ENCODE measurements at places on chromosomes 4 and X.

DNA sequence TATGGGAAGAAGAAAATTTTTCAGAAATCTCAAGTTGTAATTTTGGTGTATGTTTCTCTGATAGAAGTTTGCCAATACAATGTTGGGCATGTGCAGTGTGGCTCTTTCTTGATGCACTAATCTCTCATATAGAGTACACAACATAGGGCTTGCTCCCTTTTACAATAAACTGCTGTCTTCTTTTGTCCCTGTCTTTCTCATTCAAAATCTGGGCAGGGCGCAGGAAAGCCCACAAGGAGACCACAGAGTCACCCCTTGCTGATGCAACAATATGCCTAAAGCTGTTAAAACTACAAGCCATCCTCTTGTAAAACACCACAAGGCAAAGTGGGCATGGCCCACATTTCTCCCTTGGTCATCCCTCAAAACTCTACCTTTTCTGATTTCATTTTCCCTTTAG lies 63.4 kb upstream of the TBC1D9 start:
- DNase-seq: no peak

- no peak for DNase-seq
These were observed 1.1 kb upstream of the ETNPPL start for GRCh38 chr4:108763986-108764385.

GRCh38 chrX:97704881-97705280 lies 821.2 kb downstream of the RPA4 start:
- DNase-seq: no peak

DNA sequence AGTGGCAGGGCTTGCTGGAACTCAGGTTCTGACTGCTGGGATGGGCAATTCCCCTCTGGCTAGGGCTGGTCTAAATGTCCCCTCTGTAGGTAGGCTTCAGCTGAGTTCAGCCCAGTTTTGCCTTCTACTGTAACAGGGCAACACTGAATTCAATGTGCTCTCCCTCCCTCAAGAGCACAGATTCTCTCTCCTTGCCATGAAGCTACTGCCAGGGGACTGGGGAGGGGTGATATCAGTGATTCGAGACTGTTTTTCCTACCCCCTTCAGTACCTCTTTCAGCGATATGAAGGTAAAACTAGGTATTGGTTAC lies 23.4 kb upstream of the STPG2 start:
- no peak for DNase-seq

- no peak for DNase-seq
These were observed 14.3 kb upstream of the GCNA start for GRCh38 chrX:71563921-71564320.

DNA sequence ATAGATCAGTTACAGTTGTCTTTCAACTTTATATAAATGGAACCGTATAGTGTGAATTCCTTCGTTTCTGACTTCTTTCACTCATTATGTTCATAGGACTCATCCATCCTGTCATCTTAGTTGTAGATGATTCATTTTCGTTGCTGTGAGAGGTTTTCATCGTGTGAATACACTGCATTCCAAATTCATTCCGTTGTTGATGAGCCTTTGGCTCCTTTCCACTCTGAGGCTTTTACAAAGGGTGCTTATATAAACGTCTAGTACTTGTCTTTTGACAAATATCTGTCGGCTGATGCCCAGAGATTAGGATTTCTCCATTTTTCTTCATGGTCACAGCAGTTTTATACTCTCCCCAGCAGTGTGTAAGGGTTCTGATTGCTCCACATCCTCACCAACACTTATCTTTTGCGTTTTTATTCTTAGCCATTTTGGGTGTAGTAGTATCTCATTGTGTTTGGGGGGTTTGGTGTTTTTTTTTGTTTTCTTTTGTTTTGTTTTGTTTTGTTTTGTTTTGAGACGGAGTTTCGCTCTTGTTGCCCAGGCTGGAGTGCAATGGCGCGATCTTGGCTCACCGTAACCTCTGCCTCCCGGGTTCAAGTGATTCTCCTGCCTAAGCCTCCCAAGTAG lies 48.6 kb downstream of the LRP2BP start:
- no peak for DNase-seq

- DNase-seq: no peak
These were observed 18.5 kb downstream of the TMEM187 start for GRCh38 chrX:153991013-153991580.

DNA sequence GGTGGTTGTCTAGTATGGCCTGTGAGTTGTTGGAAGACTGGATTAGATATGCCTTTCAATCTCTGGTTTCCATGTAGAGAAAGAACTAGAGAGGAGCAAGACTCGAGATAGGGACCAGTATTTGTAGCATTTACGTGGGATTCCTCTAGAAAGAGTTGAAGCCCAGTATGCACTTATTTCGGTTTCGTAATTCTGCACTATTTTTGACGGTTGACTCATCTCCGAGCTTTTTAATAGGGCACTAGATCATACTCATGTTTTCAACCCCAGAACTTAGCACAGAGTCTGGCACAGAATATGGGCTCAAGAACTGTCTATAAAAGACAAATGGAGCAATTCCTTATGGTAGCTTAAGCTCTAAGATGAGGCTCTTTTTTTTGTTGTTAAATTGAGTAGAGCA lies 15.7 kb downstream of the HELT start:
- no peak for DNase-seq

DNA sequence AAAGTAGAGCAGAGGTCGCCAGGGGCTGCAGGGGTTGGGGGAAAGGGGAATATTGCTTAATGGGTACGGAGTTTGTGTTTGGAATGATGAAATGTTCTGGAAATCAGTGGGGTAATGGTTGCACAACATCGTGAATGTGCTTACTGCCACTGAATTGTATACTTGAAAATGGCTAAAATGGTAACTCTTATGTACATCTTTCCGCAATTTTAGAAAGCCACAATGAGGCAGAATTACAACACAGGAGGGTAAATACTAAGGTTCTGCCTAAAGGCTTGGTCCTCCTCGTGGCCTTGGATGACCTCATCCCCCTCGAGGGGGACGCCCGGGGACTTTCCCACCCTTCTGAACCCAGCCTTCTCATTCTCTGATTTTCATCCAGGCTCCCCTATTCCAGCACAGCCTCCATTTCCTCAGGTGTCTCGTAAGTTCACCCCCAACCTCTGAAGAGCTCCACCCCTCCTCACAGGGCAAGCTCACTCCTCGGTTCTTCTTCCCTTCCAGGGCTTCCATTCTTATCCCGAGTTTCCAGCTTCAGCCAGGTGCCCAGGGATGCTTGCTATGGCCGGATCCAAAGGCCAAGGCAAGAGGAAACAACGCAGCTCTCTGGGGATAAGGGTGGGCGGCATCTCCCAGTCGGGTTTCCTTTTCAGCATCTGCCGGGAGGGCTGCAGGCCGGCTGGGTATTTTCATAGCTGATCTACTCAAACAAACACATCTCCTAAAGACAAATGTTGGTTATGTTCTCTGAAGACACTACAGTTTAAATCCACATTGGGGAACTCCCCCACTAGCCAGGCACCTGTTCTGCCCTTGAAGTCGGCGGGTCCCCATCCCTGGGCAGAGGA lies 71.3 kb upstream of the ACSL1 start:
- no peak for DNase-seq

GRCh38 chrX:10007621-10008020 lies 40.5 kb downstream of the CLDN34 start:
- DNase-seq: no peak

DNA sequence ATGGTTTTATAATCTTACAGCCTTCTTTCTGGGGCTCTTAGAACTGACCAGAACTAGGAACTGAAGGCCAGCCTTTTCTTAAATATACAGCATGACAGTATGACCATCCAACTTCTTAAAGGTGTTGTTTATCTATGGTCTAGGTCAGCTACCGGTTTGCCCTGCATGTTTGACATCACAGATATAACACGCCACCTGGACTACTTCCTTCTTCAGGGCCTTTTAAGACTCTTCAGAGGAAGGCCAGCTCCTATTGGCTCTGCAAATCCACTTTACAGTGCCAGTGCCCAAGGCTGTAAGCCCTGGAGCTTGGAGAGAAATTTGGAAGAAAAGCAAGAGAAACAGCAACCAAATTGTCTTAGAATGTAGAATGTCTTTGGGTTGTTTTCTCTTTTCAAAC lies 185.5 kb downstream of the MGST2 start:
- no peak for DNase-seq

- no peak for DNase-seq
These were observed 20.6 kb downstream of the GALNT7 start for GRCh38 chr4:173189117-173189693.

DNA sequence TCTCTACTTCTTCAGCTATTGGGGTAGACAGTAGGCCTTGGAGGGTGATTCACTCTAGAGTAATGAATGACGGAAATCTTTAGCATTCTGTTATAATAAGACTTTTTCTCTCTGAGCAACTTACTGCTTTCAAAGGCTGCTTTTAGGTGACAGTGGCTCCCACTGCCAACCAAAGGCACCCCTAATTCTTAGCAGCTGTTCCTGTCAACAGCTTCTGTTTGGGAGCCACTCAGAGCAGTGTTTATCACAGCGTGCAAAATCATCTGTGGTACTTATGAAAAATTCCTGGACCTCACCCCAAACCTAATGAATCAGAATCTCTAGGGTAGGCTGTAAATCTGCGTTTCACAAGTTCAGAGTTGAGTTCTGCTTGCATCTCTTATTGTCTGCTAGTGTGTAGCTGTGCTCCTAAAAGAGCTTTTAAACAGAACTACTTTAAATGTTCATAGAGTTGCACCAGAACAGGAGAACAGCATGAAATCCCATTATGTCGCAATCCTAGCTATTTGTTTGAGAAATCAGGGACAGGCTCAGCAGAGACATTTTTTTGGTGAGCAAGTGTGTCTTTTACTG lies 52.8 kb upstream of the POU4F2 start:
- no peak for DNase-seq

DNA sequence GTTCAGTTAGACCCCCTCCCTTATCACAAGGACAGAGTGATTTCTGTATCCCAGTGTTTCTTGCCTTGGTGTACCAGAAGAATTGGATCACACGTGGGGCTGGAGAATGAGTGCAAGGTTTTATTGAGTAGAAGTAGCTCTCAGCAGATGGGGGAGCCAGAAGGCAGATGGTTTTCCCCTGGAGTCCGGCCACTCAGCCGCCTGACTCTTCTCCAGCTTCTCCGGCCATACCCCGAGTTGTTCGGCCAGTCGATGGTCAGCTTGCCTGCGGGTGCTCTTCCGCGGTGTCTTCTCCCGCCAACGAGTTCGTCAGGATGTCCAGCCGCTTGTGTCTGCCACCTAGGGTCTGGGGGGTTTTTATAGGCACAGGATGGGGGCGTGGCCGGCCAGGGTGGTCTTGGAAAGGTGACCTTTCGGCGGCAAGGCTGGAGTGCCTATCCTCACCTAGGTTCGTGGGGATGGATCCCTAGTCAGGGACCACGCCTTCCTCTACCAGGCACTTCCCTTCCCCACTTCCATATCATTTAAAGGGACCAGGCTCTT lies 14.5 kb downstream of the GAB1 start:
- DNase-seq: no peak

DNA sequence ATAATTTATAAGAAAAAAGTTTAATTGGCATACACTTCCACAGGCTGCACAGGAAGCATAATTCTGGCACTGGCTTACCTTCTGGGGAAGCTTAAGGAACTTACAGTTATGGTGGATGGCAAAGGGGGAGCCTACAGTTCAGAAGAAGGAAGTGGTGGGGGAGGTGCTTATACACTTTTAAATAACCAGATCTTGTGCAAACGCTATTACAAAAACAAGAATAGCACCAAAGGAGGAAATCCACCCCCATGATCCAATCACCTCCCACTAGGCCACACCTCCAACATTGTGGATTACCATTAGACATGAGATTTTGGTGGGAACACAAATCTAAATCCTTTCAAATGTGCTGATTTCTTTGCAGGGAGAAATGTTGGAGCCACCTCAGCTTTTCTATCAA lies 287.7 kb downstream of the CPXCR1 start:
- DNase-seq: no peak

DNA sequence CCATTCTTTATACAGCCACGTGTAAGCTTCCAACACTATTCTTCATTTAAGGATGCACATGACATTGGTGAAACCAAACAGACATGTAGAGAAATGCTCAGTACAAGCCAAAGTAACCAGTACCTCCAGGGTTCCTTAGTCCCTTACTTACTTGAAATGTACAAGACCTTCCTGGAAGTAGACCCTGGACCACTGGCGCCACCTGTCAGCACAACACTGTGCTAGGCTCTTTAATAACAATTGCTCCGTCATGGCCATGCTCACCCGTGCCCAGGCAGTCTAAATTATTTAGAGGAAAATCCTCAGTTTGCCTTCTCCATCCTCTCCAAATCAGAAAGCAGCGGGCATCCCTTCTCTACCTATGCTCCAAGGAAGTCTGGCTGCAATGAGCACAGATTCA lies 52.7 kb downstream of the ADGRA3 start:
- no peak for DNase-seq

GRCh38 chrX:9706421-9706820 lies 59.2 kb downstream of the GPR143 start:
- no peak for DNase-seq

- DNase-seq: no peak
These were observed 80.8 kb upstream of the RPS6KA3 start for GRCh38 chrX:20347481-20347880.

- no peak for DNase-seq
These were observed 18.8 kb downstream of the MSANTD1 start for GRCh38 chr4:3267576-3268394.

GRCh38 chr4:120517966-120518365 lies 404.6 kb downstream of the PRDM5 start:
- DNase-seq: peak; percentile 41

DNA sequence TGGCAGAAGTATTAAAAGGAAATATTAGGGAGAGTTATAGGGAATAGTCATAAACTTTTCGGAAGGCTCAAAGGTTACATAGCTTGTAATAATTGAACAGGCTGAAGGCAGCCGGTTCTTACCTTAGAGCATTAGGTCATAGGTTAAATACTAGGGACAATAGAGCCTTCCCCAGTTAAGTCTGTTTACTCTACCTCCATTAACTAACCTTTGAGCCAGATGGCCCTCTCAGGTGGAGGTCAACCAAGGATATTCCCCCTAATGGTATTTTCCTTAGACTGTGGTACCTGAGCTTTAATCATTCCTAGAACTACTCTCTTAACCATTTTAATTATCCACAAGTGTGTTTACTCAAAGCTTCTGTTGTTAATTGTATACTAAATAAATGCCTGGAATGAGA lies 920.9 kb upstream of the PABPC4L start:
- no peak for DNase-seq

- DNase-seq: no peak
These were observed 978.3 kb upstream of the TENM3 start for GRCh38 chr4:181264893-181265292.

GRCh38 chr4:74364652-74365491 lies at the start of gene EREG:
Gene EREG (plus strand): TSS chr4:74365145. CDS start chr4:74365309, 164 bp downstream.
- peak; percentile 82 for DNase-seq

GRCh38 chrX:55638933-55639332 lies 15.7 kb downstream of the FOXR2 start:
- DNase-seq: no peak

- DNase-seq: no peak
These were observed 350.4 kb downstream of the SPRY1 start for GRCh38 chr4:123747016-123747415.

Measured in LoVo (cell line).